NCI-H510A treated with DMSO at 0.1 percent for 48 hours (cell line): ENCODE measurements at places on chromosomes 2 and 18.

DNA sequence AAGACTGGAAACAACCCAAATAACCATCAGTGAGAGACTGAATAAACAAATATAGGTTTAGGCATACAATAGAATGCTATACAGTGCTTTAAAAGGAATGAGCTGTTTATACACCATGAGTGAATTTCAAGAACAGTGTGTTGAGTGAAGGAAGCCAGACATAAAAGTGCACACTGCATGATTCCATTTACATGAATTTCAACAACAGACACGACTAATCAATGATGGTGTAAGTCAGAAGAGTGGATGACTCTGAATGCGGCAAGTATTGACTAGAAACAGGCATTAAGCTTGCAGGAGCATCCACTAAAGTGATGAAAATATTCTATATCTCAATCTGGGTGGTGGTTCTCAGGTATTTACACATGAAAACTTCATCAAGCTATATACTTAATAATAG lies 142.7 kb upstream of the SLC39A10 start:
- DNase-seq: no peak

DNA sequence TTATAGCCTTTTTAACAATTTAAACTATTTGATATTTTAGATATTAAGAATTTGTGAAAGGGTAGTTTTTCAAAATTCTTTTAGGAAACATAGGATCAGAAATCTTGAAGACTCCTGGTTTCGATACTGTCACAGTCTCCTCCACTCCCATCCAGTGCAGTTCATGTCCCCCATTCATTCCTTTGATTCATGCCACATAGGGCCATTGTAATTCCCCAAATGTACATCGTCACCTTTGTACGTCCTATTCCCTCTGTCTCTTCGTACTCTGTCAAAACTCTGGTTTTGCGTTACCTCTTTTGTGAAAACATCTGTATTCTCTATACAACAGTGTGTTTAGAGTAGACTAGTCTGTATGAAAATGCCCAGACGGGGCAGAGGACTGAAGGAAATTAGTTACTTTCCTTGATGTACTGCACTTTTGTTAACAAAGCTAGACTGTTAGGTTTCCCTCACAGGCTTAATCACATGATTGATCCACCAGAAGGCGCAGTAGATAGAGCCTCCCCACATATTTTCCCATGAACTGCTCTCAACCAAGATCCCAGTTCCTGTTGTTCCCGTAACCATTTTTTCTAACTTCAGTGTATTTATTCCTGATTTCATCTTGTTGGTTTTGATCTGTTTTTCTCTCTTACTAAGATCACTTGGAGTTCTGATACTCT lies 2.5 kb downstream of the MRPL35 start:
- no peak for DNase-seq

GRCh38 chr2:201932511-201932910 lies 101.1 kb upstream of the FZD7 start:
- DNase-seq: peak; percentile 47

GRCh38 chr2:170820757-170821530 lies 4.3 kb downstream of the GAD1 start:
- DNase-seq: no peak
